ENCODE measurements at places on chromosomes 3 and 15. TPM values are rescaled to one million over a fixed set of nuclear protein-coding genes. Genes with fewer than 3 reads are reported as not detected.

Gene SEMA3B
- polyA plus RNA-seq: 35.7 TPM

Gene SHC4
- polyA plus RNA-seq: 2.2 TPM

Gene IGDCC3
- 2.2 TPM for polyA plus RNA-seq

Gene SLC22A13
- 0.09 TPM for polyA plus RNA-seq

Gene ISY1
- 47.6 TPM for polyA plus RNA-seq

Gene CLK3
- 45.2 TPM for polyA plus RNA-seq

Gene NR2E3
- 7.8 TPM for polyA plus RNA-seq

Gene CYB561D2
- 9.1 TPM for polyA plus RNA-seq

Gene PLA2G4D
- 0.08 TPM for polyA plus RNA-seq

Gene ARPP21
- 147 TPM for polyA plus RNA-seq

Gene ZNF385D
- 29.7 TPM for polyA plus RNA-seq

Gene TRAIP
- 5.5 TPM for polyA plus RNA-seq

Gene PARP3
- polyA plus RNA-seq: 6.2 TPM

Gene PTPRG
- polyA plus RNA-seq: 15.7 TPM

Gene PLCH1
- 0.60 TPM for polyA plus RNA-seq

Gene PRKCD
- 7.6 TPM for polyA plus RNA-seq

Gene PAQR5
- polyA plus RNA-seq: 0.57 TPM

Gene APBA2
- polyA plus RNA-seq: 5.7 TPM

Gene TMA7
- 214 TPM for polyA plus RNA-seq

Gene PP2D1
- 0.23 TPM for polyA plus RNA-seq

Gene GRIP2
- 19.2 TPM for polyA plus RNA-seq

Gene C3orf85
- not detected for polyA plus RNA-seq

Gene CAMK1
- polyA plus RNA-seq: 13.1 TPM

Gene OR5H14
- not detected for polyA plus RNA-seq

Gene SST
- 0.27 TPM for polyA plus RNA-seq

Gene GOLGA6B
- not detected for polyA plus RNA-seq

Gene SCN11A
- 2.9 TPM for polyA plus RNA-seq

Gene PROK2
- polyA plus RNA-seq: 0.29 TPM

Gene CIDEC
- 1.1 TPM for polyA plus RNA-seq

Gene COL6A5
- 0.10 TPM for polyA plus RNA-seq

Gene APOD
- polyA plus RNA-seq: 58.9 TPM

Gene TUSC7
- not detected for polyA plus RNA-seq

Gene KLHDC8B
- polyA plus RNA-seq: 86.4 TPM
